ENCODE measurements at places on chromosomes 12 and 14.

GRCh38 chr12:9363145-9363544 is 154.9 kb upstream of the PZP start:
- DNase-seq = no peak

- no peak for DNase-seq
Measured at GRCh38 chr12:49041881-49042484, 18.6 kb downstream of the KMT2D start.

GRCh38 chr14:22613106-22613695 is 15.1 kb downstream of the ABHD4 start:
- no peak for DNase-seq

GRCh38 chr12:24553259-24553658 is 395.6 kb downstream of the BCAT1 start:
- DNase-seq = no peak

DNA sequence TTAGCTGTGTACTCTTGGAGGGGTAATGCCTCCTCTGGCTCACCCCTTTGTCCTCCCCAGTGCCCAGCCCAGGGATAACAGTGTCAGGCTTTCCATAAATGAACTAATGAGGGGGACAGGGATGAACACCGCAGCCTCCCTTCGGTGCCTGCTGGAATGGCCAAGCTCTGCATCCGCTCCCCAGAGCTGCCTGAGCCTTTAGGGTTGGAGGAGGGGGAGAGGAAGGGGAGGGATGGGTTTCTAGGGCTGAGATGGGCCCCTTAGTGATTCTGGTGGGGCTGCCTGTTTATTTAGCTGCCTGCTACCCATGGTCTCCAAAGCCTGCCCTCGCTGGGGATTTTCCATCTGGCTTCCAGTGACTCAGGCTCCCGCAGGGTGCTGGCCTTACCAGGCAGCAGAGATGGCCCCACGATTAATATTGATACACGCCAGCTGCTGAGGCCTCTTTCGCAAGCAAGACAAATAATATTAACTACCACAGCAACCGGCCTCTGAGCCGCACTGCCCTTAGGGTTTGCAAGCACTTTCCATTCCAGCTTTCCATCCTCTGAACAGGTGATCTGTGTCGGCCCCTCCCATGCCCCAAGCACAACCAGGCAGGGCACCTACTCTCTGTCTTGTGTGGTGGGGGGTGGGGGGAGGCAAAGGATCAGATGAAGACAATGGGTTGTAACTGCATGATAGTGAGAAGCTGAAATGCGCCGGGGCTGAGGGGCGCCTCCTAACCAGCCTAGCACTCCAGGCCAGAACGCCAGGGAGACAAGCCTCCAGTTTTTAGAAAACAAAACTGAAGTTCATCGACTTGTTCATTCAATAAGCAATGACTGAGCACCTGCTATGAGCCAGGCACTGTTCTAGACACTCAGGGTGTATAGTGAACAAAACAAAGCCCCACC is 56.7 kb downstream of the C14orf132 start:
- DNase-seq = no peak

DNA sequence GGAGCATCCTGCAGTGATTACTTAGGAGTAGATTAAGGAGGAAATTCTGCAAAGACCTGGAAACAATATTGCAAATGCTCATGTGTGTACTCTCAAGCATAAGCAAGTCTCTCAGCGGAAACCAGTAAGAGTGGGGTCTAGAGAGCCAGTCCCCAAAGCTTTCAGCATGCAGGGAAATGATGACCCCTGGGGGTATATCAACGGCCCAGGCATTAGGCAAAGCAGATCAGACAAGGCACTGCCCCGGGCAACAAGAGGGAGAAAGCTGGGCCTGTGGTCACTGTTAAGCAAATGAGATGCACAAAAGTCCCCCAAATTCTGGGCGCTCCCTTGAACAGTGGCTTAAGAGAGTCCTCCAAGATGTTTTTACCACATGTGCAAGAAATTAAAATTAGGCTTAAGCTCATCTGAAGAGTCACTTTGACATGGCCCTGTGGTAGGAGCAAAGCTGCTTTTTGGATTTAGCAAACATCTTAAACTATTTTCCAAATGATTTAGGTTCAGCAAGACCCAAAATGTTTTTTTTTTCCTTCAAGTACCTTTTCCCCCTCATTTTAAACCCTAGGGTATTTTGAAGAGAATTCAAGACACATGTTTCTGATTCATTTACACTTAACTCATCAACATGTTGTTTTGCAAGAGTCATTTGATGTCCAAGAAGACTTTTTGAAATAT is 457.1 kb upstream of the TBX3 start:
- no peak for DNase-seq

DNA sequence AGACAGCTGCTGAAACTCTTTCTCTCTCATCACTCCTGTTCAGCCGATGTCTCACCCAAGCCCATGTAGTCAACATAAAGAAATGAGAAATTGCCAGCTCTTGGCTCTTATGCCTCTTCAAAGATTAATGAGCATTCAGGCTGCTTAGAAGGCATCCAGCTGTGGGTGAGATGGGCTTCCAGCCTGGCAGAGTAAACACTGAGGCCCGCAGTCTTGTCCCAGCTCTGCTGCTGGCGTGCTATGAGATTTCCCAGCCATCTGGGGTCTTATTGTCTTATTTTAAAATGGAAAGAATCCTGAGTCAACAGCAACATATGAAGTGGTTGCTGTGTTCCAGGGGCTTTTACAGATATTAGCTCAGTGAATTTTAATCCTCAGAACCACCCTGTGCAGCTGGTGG is 12.6 kb downstream of the RXYLT1 start:
- no peak for DNase-seq

GRCh38 chr12:125228519-125229260 is 163.5 kb downstream of the AACS start:
- DNase-seq = no peak

GRCh38 chr14:67571991-67572323 is 28.1 kb downstream of the PIGH start:
- no peak for DNase-seq

GRCh38 chr12:1115484-1116231 is 124.6 kb downstream of the ERC1 start:
- peak; percentile 26 for DNase-seq

GRCh38 chr12:15605881-15606590 is 183.2 kb downstream of the EPS8 start:
- no peak for DNase-seq

GRCh38 chr12:108394196-108394595 is 55.1 kb upstream of the CMKLR1 start:
- no peak for DNase-seq

GRCh38 chr14:71206766-71207371 is 299.6 kb downstream of the PCNX1 start:
- no peak for DNase-seq

DNA sequence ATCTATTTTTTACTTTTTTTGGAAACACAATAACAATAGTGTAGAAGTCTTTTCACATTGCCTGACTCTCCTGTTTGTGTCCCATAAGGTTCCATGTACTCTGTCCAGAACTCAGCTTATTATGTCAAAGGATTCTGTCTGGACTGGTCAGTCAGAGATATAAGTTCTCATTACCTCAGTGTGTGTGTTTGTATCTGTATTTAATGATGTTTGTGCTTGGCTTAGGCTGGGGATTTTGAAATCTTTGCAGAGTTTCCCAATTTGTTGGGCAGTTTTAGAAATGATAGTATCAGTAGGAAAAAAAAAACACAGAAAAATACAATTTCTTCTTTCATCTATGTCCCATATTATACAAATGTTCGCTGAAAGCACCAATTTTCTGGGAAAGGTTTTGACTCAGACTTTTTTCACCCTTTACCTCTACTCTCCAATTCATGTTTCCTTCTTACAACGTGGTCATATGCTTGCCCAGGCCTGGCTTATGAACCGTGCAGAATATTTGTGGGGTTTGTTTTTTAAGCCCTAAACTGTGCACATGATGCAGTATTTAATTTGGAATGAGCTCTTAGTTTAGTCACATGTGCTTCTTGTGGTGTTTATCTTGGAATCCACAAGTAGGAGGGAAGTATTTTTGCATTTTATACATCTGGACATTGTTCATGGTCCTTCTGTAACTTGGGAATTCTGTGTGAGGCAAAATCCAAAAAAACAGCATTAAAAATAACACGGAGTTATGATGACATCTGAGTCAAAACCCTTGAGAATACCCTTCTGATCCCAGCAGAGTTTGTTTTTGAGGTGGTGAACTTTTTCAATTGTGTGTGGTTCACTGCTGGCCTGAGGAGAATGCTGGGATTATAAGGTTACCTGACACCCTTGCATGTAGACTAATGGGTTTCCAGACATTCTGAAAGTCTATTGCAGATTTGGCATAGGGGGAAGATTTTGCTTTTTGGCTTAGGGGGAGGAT is 121.2 kb downstream of the RAD51B start:
- no peak for DNase-seq

- no peak for DNase-seq
Measured at GRCh38 chr12:102167821-102168604, 29.6 kb downstream of the PMCH start.

DNA sequence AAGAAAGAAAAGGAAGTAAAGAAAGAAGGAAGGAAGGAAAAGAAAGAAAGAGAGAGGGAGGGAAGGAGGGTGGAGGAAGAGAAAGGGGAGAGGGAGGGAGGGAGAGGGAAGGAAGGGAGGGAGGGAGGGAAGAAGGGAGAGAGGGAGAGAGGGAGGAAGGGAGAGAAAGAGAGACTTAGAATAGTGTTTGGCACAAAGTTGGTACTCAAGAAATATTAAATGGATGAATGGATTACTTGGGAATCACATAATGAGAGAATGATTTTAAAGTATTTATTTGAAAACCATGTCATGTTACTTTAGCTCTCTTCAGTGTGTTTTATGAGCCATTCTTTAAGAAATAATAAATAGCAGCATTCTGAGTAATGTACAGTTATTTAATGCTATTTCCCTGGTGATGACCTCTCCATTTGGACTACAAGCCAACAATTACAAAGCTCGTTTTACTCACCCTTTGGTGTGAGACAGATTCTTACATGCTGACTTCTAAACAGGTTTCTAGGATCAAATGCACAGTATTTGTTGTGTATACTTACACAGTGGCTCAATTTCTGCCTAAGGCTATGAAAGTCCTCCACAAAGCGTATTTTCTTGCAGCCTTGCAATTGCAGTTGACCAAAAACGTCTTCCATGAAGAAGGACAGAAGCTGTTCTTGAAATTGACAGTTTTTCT is 861 bp downstream of the IL26 start:
- DNase-seq = no peak

GRCh38 chr12:30719060-30719459 is 23.4 kb upstream of the IPO8 start:
- DNase-seq = no peak

DNA sequence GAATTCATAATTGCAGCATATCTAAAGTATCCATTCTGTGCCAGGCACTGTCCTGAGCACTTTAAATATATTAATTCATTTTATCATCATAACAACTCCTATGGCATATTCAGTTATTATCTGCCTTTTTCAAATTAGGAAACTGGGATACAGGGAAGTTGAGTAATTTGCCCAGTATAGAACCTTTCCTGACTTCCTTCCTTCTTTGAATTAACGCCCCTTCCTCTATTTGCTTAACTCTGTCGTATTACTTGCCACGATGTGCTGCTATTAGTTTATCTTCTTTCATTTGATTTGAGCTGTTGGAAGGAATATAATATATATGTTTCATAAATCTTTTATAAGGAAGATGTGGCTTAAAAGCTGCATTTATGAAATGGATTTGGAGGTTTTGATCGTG is 25.4 kb upstream of the FAM177A1 start:
- DNase-seq = no peak

DNA sequence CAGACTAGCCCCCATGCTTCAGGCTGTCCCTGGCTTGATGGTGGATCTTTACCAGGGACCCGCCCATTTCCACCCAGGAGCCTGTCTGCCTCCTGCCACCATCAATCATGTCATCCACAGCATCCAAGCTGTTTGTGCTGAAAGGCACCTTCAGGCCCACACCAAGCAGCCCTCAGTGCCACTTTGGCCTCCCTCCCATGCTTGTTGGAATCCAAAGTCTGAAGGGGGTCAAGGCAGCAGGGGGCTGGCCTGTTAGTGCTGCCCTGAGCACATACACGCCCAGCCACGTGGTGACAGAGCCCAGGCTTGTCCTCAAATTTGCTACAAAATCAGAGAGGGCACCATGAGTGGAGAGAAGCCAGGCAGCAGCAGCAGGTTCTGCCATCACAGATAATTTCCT is 1146.8 kb downstream of the FSCB start:
- no peak for DNase-seq

- DNase-seq = no peak
Measured at GRCh38 chr12:32043928-32044549, 62.6 kb upstream of the BICD1 start.

DNA sequence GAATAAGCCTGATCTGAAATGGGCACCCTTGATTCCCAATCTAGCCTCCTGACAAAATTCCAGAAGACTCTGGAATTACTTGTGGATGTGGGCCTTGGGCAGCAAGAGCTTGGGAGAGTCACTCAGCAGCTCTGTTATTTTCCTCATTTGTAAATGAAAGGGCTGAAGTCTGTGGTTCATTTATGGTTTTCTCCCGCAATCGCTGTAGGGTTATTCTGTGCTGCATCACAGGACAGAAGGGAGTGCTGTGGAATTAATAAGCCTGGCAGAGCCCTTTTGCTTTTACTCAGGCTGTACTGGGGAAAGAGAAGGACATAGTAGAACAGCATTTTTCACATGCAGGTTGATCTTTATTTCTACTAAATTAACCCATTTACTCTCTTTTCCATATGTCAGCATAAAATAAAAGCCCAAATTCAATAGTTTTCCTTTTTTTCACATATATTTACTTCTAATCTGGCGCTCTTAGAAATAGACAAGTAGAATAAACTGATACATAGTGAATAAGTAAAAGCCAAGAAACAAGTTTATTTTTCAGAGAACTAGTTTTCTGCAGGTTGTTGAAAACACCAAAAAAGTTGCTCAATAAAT is 49.2 kb downstream of the DUSP16 start:
- no peak for DNase-seq

- no peak for DNase-seq
Measured at GRCh38 chr12:79083181-79083580, 218.6 kb downstream of the SYT1 start.

DNA sequence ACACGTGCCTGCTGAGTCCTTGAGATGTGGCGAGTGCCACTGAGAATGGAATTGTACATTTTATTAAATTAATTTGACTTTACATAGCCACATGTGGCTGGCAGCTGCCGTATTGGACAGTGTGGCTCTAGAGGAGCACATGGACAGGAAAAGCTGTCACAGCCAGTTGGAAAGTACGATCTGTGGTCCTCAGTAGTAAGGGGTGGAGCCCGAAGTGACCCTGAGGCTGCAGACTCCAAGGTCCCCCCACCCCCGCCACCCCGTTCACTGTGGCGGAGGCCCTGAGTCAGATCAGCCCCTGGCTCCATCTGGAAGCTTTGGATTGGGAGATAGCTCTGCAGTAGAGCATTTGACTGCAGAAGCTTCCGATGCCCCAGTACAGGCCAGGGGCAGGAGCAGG is 25.8 kb upstream of the BEGAIN start:
- no peak for DNase-seq
